NCI-H2081 (cell line): ENCODE measurements at places on chromosomes 16 and 17.
A peak's percentile ranks its signal among the peaks of the same experiment; 100 is the strongest.

DNA sequence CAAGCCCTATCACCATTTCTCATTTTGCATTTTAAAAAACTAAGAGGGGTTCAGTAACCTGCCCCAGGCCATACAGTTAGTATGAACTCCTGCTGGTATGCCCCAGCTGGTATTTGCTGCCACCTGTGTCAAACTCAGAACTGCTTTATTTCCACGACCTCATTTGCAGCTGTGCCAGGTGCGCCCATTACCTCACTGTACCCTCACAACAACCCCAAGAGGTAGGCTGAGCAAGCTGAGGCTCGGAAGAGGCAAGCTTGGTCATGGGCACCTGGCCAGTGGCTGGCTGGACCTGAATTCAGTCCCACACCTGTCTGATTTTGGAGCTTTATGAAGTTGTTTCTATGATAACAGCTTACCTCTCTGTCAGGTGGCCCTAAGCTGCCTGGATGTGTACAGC is 7.6 kb downstream of the EPN2 start:
- DNase-seq: peak; percentile 40

DNA sequence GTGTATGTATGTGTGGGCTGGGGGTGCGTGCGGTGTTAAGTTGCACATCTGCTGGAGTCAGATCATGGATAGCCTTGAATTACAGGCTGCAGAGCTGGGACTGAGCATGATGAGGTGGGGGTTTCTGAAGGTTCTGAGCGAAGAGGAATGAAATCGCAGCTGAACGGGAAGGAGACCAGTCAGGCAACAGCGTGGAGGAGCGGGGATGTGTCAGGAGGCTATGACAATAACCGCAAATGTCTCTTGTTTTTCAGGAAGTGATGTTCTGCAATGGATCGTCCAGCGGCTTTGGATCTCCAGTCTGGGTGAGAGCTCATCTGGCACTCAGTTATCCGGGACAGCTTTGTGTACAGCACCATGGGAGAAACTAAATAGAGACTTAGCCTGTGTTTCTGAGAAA is 20.9 kb downstream of the RGS9 start:
- no peak for DNase-seq

GRCh38 chr16:56231-56927 is 2.8 kb downstream of the SNRNP25 start:
- DNase-seq: no peak

DNA sequence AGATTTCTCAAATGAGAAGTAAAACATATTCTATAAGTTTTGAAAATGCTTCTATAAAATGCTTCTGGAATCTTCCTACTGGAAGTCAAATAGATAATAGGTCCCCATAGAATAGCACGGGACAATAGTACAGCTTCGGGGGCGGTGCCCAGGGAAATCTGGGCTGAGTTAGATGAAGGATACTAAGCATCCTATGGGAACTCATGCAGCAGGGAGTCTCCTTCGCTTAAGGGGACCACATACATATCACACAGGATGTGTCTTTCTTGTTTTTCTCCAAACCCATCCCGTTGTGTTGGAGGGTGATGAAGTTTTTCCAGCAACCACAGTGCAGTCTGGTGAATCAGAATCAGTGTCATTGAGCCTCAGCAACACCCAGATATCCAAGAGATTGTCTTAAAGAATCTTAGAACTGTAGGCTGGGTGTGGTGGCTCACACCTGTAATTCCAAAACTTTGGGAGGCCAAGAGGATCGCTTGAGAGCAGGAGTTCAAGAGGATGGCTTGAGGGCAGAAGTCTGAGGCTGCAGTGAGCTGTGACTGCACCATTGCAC is 84.2 kb downstream of the PITPNC1 start:
- no peak for DNase-seq

DNA sequence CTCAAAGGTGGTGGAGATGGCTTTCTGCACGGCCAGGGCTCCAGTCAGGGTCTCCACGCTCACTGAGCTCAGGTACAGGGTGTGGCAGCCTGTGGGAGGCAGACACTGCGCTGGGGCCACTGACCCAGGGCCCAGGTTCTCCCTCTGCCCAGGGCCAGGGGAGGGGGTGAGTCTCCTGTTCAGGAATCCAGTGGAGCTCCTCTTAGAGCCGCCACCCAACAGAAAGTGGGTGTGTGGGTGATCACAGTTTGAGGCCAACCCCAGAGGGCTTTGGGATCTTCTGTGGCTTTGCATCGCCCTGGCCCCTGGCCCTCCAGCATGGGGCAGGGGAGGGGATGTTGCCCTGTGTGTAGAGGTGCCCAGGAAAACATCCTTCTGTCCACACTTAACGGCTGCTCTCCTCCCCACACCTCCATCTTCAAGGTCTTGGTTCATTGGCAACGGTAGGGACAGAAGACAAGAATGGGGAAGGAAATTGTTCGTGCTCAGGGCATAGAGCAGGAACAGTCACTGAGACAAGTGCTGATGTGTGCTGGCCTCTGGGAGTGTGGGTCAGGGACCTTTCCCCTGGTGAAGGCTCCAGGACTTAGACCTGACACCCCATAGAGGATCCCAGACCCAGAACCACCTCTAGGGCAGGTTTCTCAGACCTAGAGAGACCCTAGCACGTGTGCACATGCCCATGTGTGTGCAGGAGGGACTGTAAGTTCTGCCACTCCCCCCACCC is 21.5 kb downstream of the TNS4 start:
- no peak for DNase-seq

- no peak for DNase-seq
Measured at GRCh38 chr17:33039874-33040273, 48.2 kb downstream of the SPACA3 start.

DNA sequence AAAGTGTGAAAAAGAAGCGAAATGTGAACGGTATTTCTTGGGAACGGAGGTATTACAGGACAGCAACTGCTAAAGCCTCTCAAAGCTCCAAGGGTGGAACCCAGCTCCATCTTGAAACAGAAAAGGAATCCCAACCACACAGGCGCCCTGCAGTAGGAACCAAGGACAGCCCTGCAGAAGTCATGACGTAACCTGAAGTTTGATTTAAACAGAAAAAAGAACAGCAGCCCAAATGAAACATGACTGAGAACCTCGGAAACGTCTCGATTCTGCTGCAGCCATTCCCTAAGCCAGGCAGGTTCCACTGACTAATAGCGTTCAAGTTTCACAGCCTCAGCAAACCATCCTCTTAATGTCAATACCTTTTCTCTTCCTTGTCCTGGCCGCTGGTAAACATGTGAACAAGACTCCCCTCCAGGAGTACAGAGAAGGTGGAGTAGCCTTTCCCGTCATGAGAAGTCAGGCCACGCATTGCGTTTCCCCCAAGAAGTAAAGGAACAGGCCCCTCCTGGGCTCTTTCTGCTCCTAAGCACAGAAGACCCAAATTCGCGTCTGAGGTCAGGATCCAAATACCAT is 20.1 kb downstream of the SIAH1 start:
- no peak for DNase-seq

DNA sequence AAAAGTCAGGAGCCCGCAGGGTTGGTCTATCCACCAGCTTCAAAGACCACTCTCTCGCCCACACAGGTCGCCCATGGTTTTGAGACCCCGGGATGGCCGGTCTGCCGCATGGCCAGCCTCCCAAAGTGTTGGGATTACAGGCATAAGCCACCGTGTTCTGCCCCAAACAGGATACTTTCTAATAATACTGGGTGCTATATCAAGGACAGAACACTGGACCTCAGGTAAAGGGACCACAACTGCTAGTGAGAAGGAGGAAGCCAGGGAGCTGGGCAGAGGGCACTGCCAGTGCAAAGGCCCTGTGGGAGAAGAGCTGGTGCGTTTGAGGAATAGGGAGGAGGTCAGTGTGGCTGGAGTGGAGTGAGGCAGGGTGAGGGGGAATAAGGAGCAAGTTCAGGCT is 34.1 kb downstream of the IL21R start:
- DNase-seq: no peak

- no peak for DNase-seq
Measured at GRCh38 chr17:71379512-71379911, 741.3 kb upstream of the SOX9 start.

DNA sequence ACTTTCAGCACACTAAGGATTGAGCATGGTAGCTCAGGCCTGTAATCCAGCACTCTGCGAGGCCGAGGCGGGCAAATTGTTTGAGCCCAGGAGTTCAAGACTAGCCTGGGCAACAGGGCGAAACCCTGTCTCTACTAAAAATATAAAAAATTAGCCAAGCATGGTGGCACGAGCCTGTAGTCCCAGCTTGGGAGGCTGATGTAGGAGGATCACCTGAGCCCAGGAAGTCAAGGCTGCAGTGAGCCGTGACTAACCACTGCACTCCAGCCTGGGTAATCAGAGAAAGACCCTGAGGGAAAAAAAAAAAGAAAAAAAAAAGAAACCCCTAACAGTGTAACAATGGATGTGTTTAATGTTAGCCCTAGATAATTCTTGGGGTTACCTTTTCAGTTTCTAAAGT is 24.0 kb downstream of the PARN start:
- no peak for DNase-seq

DNA sequence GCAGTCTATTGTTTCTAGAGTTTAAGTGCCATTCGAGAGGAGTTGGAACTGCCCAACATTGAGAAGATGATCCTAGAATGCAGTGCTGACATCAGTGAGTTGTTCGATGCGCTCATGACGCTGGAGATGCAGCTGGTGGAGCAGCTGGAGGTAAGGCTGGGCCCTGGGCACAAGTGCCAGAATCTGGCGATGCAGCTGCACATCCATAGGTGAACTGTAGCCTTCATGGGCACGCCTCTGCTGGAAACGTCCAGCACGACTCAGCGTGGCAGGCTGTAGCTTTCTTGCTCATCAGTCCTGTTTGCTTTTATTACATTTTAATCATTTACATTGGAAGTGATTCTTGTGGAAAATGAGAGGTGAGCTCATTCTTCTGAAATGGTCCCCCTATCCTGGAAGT is 31.7 kb downstream of the DRC3 start:
- no peak for DNase-seq

DNA sequence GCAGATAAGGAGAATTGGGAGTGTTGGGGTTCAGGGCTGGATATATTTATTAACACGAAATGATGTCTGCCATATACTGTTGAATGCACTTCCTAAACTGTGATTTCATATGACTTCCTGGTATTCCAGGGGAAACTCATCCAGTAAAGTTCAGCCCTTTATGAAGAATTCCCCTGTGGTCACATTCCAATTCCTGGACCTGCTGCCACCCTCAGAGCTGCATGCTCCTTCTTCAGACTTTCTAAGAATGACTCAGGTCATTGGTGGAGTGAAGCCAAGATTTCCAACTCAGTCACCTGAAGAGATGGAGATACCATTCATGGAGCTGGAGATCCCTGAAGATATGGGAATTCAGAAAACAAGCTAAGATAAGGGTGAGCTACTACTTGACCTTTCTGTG is 114.2 kb upstream of the TMEM97 start:
- DNase-seq: no peak

DNA sequence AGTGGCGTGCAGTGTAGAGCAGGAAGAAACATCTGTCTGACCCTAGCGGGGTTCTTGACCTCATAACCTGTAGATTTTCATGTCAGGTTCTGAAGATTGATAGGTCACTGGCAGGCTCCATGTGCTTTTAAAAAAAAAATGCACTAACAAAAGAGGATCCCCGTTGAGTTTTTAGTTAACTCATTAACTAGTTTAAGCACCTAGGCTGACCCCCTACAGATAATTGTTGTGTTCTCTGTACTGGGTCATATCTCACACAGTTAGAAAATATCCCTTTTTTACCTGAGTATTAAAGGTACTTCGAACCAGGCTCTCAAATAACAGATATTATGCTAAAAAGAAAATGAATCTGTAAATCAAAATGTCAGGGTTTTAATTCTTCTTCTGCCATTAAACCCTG is 676.6 kb downstream of the CDH11 start:
- peak; percentile 5 for DNase-seq

DNA sequence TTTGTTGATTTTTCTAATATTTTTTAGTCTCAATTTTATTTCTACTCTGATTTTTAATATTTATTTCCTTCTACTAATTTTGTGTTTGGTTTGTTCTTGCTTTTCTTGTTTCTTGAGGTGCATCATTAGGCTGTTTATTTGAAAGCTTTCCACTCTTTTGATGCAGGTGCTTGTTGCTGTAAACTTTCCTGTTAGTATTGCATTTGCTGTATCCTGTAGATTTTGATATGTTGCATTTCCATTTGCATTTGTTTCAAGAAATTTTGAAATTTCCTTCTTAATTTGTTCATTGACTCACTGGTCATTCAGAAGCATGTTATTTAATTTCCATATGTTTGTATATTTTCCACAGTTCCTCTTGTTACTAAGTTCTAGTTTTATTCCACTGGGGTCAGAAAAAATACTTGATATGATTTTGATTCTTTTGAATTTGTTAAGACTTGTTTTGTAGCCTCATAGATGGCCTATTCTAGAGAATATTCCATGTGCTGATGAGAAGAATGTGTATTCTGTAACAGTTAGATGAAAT is 43.1 kb upstream of the NACA2 start:
- DNase-seq: no peak

GRCh38 chr16:14449790-14450480 is 180.1 kb downstream of the PARN start:
- DNase-seq: no peak

DNA sequence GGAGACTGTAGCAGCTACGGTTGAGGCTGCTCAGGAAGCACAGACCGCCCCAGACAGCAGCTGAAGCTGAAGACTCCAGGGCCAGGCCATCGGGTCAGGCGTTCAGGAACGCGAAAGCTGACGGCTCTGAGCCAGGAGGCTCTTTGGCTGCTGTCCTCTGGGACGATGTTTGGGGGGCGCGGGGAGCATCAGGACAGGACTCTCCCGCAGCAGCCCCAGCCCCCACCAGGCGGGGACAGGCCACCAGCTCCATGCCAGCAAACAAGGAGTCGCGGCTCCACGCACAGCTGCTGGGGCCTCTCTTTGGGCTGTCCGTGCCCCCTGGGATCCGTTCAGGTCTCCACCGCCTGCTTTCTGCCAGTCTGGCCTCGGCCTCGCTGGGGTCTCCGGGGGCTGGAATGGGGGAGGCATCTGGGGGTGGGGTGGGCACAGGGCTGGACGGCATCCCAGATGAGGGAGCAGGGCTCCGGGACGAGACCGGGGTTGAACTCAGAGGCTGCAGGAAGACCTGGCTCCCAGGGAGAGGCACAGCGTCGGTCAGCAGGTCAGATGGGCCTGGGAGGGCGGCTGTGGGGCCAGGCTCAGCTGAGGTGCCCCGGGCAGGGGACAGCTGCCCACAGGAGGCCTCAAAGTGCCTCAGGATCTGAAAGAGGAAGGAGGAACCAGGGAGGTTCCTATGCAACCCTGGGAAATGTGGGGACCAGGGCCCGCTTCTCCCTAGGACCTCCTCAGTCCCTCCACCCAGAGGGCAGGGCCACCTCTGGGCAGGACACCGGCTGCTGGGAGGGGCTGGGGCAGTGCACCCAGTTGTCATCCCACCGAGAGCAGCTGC is 6.3 kb upstream of the CEP131 start:
- no peak for DNase-seq
